Foreskin keratinocyte (primary cell): ENCODE measurements at places on chromosomes 6 and 20. TPM values are rescaled to one million over a fixed set of nuclear protein-coding genes. Genes with fewer than 3 reads are reported as not detected.

The KCNK5 gene
- total RNA-seq: 0.04 TPM in 1 of 2 replicates, not detected in the other

The HLA-DOA gene
- not detected in 2 replicates for total RNA-seq

The HDGFL1 gene
- not detected in 2 replicates for total RNA-seq

The VGLL2 gene
- total RNA-seq: not detected in 2 replicates

The SIRPD gene
- not detected in 2 replicates for total RNA-seq

The NKX2-4 gene
- total RNA-seq: not detected in 2 replicates

The ARMC12 gene
- 0.14 and 0.27 TPM in 2 replicates for total RNA-seq

The BTNL2 gene
- total RNA-seq: not detected in 2 replicates

The FABP7 gene
- total RNA-seq: 0.27 and 0.39 TPM in 2 replicates

The RSPO3 gene
- not detected in 2 replicates for total RNA-seq
